Dermis lymphatic vessel endothelial cell (primary cell): ENCODE measurements at places on chromosomes 16 and 17. TPM values are rescaled to one million over a fixed set of nuclear protein-coding genes. Genes with fewer than 3 reads are reported as not detected.

The AP2B1 gene
- 87.7 and 87.8 TPM in 2 replicates for total RNA-seq

The SETD6 gene
- 9.1 and 10.9 TPM in 2 replicates for total RNA-seq

The IL21R gene
- 0.09 and 0.22 TPM in 2 replicates for total RNA-seq

The MRPL58 gene
- 17.1 and 18.3 TPM in 2 replicates for total RNA-seq

The TUBG2 gene
- 4.2 and 5.4 TPM in 2 replicates for total RNA-seq

The CDK5R1 gene
- total RNA-seq: 0.98 and 1.9 TPM in 2 replicates

The ELMO3 gene
- 0.65 and 0.86 TPM in 2 replicates for total RNA-seq

The PRSS27 gene
- total RNA-seq: 0.22 and 0.26 TPM in 2 replicates

The CCL8 gene
- total RNA-seq: not detected in 2 replicates

The TBC1D26 gene
- total RNA-seq: under 0.01 TPM in 1 of 2 replicates, not detected in the other

The DHRS7C gene
- total RNA-seq: not detected in 2 replicates

The SYNGR3 gene
- 1.2 and 2.2 TPM in 2 replicates for total RNA-seq

The DBNDD1 gene
- 5.6 and 10.4 TPM in 2 replicates for total RNA-seq

The TBC1D24 gene
- total RNA-seq: 5.9 and 8.1 TPM in 2 replicates

The EIF5A gene
- total RNA-seq: 422 and 483 TPM in 2 replicates

The ZNF213 gene
- 2.7 and 4.3 TPM in 2 replicates for total RNA-seq

The SPAG9 gene
- 124 TPM in 2 replicates for total RNA-seq

The SLC12A3 gene
- total RNA-seq: 0.09 TPM in 1 of 2 replicates, not detected in the other

The PDIA2 gene
- 0.09 and 0.11 TPM in 2 replicates for total RNA-seq

The MILR1 gene
- 0.52 and 0.76 TPM in 2 replicates for total RNA-seq

The DBF4B gene
- 0.98 and 1.7 TPM in 2 replicates for total RNA-seq

The TBX21 gene
- total RNA-seq: under 0.01 and 0.09 TPM in 2 replicates

The CHST4 gene
- total RNA-seq: not detected in 2 replicates

The DRC7 gene
- total RNA-seq: 0.22 and 0.60 TPM in 2 replicates

The ADAMTS18 gene
- 4.3 and 14.5 TPM in 2 replicates for total RNA-seq

The PRSS8 gene
- total RNA-seq: not detected in 2 replicates

The SLFN5 gene
- 30.9 and 52.0 TPM in 2 replicates for total RNA-seq

The KRTAP3-1 gene
- total RNA-seq: not detected in 2 replicates

The SOX8 gene
- 0.33 and 0.34 TPM in 2 replicates for total RNA-seq

The YBX2 gene
- total RNA-seq: under 0.01 and 0.33 TPM in 2 replicates

The SLC2A4 gene
- 0.69 and 1.6 TPM in 2 replicates for total RNA-seq

The STH gene
- total RNA-seq: not detected in 2 replicates

The GALK1 gene
- 76.1 and 88.5 TPM in 2 replicates for total RNA-seq

The KRTAP3-2 gene
- total RNA-seq: not detected in 2 replicates
